ENCODE measurements at places on chromosomes 4 and X.

GRCh38 chr4:138910914-138911336, 104.7 kb upstream of the NOCT start:
- no peak for DNase-seq

DNA sequence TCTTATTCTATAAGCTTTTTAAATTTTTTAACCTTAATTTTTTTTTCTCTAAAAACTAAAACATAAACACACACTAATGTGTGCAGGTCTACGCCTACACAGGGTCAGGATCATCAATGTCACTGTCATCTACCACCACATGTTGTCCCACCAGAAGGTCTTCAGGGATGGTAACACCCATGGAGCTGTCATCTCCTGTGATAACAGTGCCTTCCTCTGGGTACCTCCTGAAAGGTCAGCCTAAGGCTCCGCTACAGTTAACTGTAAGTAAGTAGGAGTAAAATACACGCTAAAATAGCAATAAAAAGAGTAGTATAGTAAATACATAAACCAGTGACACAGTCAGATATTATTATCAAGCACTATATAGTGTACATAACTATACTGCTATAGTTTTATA, 45.9 kb upstream of the GPRIN3 start:
- DNase-seq, result no peak

DNA sequence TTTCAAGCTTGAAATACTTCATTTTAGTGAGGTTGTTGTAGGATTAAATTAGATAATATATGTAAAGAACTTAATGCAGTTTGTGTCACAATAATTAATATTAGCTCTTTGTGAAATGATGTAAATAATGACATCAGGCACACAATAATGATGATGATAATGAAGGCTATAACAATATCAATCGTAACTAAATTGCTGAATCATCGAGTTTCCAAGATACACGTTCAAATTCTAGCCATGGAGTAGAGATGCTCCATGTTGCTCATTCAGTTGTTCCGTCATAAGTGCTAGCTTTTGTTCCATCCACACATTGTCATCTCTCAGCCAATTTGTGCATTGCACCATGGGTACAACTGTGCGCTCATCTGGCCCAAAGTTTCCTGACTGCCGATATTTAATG, 83.1 kb downstream of the CPXCR1 start:
- no peak for DNase-seq

DNA sequence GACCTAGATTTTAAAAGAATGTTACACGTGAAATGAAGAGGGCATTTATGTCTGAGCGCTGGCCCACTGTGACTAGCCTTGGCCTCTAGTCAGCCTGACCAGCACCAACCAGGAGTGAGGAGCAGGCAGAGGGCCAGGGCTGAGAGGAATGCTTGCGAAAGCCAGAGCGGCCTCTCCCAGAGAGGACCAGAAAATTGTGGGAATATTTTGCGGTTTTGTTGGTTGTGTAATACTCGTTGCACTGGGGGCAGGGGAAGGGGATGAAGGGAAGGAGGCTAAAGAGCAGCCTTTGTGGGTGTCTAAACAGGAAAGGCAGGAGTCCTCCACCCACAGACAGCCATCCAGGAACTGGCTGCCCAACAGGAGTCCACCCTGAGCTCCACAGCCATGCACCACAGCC, 3.8 kb downstream of the GABRE start:
- no peak for DNase-seq

DNA sequence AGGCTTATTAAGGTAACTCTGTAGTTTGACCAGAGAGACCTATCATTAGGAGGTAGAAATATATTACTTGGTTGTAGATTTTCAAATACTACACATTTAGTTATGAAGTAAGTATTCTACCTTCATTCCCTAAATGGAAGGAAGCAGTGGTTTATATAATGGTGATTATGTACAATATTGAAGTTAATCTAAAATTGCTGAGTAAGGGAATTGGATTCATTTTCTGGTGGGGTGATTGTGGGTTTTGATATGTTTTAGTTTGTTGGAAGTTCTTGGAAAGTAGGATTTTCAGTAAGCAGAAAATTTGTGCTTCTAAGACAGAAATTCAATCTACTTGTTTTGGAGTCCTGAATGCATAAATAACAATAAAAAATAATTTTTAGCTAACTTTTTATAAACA, 1830.9 kb upstream of the ADGRL3 start:
- DNase-seq, result no peak

DNA sequence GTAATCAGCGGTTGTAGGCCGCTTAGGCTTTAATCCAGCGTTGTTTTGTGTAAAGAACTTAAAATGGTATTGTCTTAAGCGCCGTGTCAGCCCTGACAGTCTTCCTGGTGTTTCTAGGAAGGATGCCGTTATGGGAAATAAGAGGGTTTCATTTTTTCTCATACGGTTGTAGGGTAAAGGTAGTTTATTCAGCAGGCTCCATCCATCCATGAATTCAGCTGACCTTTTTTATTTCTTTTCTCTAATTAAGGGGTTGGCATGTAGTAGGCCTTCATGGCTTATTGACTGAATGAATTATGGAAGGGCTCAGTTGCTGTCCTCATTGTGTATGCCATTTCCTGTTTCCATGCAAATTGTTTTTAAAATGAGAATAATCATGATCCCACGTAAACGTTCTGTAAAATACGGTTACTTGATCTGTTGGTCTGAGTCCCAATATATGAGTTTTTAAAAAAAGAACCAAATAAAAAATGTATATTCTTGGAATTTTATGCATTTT, 693 bp downstream of the OCIAD1 start:
- DNase-seq, result no peak

DNA sequence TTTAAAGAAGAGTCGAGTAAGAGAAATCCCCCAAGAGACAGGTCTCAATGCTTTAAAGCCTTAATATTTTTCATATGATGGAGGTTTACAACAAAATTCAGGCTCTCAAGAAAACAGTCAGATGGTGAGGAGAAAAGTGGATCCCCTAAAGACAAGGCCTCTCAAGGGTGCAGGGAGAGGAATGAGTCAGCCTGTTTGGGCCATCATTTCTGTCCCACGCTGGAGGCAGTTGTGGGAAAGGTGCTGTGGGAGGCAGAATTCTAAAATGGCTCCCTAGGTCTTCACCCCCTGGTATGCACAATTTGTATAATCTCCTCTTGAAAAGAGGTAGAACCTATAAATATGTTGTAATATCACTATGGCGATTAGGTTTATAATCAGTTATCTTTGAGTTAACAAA, 4.6 kb upstream of the TIFA start:
- no peak for DNase-seq

DNA sequence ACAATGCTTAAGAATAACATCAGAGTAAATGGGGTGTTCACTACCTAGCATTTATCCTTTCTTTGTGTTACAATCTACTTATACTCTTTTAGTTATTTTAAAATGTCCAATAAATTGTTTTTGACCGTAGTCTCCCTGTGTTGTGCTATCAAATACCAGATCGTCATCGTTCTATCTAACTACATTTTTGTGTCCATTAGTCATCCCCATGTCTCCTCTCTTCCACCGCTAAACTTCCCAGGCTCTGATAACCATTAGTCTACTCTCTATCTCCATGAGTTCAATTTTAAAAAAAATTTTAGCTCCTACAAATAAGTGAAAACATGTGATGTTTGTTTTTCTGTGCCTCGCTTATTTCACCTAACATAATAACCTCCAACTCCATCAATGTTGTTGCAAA, 381.9 kb downstream of the PRDM5 start:
- no peak for DNase-seq

- DNase-seq, result no peak
Observed at GRCh38 chr4:26281881-26282280, 38.9 kb upstream of the RBPJ start.

DNA sequence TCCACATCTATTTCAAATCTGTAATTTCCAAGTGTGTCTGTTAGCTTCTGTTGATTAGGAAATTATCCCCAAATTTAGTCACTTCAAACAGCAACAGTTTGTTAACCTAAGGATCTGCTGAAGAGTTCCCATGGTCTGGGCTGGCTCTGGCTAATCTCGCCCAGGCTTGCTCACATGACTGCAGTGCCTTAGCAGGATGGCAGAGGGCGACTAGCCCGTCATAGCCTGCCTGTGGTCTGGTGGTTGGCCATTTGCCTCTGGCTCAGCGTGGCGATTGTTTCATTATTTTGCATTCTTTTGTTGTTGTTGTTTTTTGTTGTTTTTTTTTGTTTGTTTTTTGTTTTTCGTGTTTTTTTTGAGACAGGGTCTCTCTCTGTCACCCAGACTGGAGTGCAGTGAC, 264.0 kb downstream of the TRIML1 start:
- DNase-seq, result no peak

GRCh38 chr4:148834804-148835631, 392.8 kb upstream of the NR3C2 start:
- DNase-seq, result no peak

GRCh38 chr4:184439856-184440594, 34.3 kb downstream of the IRF2 start:
- DNase-seq, result no peak

Measured in activated CD4-positive, alpha-beta T cell treated with anti-CD3 and anti-CD28 coated beads for 24 hours (primary cell).